ENCODE measurements at places on chromosomes 7 and 10.

- DNase-seq, result no peak
These were observed 459.9 kb downstream of the GALNT17 start for GRCh38 chr7:71591876-71592275.

DNA sequence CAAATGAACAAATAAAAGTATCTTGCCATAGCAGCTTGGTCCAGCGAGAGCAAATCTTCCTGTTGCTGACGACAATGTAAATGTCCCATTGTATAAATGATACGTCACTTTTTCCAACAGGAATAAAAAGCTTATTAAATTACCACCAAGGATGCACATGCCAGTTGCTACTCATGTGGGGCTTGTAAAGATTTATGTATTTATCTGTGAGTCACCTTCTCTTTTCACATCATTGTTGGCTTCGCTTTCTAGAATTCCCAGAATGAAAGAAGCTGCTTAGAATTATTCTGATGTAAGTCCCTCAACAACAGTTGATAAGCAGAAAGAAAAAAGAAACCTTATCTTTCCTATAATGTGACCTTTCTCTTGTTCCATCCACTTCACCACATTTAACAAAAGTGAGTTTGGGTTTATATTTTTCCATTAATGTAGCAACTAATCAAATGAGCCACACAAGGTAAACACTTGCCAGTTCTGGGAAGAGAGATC is 22.4 kb downstream of the DNAJC12 start:
- no peak for DNase-seq

GRCh38 chr10:129786216-129786615 is 177.9 kb downstream of the EBF3 start:
- no peak for DNase-seq

DNA sequence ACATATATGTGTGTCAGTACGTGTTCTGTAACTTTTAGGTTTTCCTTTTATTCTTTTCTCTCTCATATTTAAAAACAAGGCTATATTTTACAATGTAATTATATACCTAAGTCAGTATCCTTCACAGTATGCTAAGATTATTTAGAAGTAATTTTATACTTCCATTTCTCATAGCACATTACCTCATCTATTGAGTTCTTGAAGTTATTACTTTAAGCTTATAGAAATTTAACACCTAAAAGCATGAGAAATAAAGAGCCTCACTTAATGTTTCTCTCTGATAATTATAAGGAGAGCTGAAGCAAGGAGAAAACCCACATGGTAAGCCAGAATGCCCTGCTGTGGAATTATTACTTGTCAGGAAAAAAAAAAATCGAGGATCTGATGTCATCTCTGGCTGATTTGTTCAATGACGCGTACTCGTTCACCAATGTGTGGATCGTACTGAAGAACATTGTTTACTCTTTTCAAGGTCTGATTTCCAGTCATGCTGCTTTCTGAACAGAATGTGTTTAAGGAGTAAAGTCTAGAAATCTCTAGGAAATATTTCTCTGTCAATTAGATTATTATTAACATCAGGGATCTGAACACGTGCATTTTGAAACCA is 21.9 kb downstream of the CACNB2 start:
- no peak for DNase-seq

DNA sequence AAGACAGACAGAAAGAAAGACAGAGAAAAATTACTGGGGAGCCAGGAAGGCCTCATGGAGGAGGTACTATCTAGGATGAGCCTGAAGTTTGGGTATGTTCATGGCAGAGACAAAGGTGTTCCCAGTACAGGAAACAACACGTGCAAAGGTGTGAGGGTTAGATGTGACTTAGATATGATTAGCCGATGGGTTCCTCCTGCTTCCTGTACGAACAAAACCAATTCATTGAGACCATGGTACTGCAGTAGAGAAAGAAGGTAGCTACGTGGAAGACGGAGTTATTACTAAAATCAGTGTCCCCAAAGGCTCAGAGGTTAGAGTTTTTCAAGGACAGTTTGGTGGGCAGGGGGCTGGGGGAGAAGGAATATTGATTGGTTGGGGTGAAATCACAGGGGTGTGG is 55.2 kb upstream of the CHST3 start:
- no peak for DNase-seq

DNA sequence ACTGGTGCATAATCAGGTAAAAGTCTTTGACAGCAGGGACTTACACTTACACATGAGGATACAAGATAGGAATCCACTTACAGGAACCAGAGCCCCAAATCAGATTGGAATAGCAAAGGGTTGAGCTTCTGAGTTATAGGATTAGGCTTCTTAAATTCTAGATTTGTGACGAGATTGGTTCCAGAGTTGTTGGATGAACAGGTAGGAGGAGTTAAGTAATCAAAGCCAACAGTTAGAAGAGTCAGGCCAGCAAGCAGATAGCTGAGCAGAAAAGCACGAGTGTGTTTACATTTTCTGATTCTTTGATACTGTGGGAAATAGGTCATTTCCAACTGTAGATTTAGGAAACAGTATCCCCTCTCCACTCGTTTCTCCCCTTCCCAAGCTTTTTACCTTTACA is 167.0 kb downstream of the MDFIC start:
- no peak for DNase-seq

- DNase-seq, result no peak
These were observed 53.1 kb downstream of the TACR2 start for GRCh38 chr10:69363666-69364065.

- DNase-seq, result no peak
These were observed 129.8 kb downstream of the KCND2 start for GRCh38 chr7:120402801-120403200.

- no peak for DNase-seq
These were observed 105.3 kb upstream of the TNRC18 start for GRCh38 chr7:5528815-5529442.

DNA sequence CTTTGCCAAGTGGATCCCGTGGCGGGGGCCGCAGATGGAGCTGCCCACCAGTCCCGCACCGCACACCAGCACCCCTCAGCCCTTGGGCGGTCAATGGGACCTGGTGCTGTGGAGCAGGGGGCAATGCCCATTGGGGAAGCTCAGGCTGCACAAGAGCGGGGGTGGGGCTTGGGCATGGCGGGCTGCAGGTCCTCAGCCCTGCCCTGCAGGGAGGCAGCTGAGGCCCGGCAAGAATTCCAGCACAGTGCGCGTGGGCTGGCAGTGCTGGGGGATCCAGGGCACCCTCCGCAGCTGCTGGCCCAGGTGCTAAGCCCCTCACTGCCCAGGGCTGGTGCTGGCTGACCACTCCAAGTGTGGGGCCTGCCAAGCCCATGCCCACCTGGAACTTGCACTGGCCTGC is 136.2 kb upstream of the ANKRD30A start:
- no peak for DNase-seq

DNA sequence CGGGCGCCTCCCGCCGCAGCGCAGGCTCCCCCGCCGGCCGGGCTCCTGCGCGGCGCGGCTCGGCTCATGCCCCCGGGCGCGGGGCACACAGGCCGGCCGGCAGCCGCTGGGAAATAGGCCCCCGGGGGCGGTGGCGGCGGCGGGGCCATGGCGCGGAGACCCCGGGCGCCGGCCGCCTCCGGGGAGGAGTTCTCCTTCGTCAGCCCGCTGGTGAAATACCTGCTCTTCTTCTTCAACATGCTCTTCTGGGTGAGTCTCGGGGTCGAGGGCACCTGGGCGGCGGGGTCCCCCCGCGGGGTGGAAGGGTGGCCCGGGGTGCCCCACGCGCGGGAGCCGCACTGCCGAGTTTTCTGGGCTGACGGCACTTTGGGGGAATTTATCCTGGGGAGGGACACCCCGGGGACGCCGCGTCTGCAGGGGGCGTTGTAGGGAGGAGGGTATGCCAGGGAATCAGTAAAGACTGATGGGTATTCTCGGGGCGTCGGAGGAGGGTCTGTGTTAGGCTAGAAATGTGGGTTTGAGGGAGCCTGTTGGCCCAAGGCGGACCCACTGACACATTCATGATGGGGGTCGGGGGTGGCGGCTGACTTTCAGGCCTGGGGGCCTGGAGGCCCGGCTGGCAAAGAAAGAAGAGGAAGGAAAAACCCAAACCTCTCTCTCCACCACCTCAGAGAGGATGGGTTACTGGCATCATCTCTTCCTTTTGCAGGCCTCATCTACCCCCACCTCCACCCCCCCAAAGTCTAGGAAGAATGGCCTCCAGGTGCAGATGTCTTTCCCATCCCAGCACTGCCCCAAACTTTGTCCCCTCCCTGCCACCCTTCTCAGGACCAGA is 544 bp downstream of the TSPAN33 start:
- no peak for DNase-seq

DNA sequence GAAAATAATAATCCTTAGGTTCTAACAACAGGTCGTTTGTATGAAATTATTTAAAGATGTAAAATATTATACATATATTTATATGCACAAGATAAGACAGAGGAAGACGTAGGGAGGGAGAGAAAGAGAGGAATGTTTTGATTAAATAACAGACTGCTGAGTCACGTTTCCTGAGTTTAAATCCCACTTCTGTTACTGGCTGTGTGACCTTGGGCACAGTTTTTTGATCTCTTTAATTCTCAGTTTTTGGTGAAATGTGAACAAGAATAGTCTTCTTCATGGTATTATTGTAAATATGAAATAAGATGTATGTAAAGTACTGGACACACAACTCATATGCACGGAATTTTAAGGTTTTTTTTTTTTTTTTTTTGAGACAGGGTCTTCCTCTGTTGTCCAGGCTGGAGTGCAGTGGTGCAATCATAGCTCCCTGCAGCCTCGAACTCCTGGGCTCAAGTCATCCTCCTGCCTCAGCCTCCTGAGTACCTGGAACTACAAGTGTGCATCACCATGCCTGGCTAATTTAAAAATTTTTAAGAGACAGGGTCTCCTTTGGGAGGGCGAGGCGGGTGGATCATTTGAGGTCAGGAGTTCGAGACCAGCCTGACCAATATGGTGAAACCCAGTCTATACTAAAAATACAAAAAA is 42.6 kb downstream of the BAMBI start:
- DNase-seq, result no peak

DNA sequence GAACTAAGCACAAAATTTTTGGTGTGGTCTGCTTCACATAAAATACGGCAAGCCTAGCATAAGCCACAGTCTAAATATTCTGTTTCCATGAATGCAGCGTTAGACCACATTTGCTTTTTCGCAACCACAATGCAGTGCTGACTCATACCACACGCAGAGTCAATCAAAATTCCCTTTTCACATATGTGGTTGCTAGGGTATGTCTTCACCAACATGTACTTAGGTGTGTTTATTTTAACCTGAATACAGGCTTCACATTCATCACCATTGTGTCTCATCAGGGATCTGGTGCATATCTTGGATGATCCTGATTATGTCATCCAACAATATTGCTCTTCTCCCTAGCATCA is 90.8 kb downstream of the CHN2 start:
- no peak for DNase-seq

GRCh38 chr7:29915481-29916215 is 74.0 kb downstream of the SCRN1 start:
- DNase-seq, result no peak

DNA sequence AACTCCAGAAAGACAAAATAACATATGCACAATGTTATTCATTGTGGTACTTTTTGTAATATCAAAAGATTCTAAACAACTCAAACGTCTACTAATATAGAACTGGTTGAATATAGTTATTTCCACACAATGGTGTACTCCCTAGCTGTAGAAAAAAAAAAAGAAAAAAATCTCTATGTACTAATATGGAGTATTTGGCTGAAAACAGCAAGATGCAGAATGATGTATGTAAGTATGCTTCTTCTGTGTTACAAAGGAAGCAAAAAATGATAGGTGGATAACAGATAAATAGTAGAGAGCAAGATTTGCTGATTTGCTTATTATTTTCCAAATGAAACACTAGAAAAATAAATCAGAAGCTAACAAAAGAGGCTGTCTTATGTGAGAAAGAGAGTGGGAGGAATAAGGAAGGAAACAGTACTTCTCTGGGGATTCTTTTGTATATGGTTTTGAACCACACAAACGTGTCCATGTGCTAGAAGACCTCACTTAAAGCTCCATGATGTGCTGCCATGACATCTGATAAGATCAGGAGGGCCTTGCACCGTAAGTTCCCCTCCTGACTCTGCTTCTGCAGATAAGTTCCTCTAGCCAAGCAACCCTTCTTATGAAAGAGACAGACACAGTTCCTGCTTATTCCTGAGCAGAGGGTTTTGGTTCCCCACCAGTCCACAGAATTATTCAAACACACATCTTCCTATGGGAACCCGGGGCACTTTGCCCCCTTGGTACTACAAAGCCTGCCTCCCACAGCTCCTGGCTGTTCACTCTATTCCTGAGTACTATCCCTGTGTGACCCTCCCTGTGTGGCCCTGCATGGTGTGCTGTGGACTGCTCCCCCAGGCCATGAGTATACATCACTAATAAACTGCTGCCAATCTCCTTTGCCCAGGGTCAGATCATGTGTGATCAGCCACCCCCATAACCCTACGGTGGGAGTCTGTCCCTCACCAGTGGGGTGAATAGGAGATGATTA is 159.1 kb downstream of the CCDC71L start:
- no peak for DNase-seq

GRCh38 chr7:36796850-36797536 is 72.7 kb upstream of the AOAH start:
- DNase-seq, result no peak

DNA sequence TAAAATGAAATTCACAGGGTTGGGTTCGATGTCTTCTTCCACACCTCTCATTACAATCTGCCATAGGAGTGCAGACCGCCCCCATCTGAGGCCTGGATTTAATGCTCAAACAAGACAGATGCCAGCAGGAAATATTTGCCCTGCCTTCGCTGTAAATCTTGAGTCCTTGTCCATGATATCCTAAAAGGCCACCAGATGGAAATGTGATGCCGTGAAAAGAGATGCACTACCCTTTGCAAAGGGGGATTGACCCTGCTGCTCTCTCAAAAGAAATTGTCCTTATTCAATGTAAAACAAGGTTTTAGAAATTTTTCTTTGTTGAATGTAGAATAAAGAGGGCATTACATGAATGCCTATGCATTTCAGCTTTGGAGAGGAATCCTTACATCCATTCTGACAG is 37.5 kb downstream of the AGAP4 start:
- DNase-seq, result no peak

DNA sequence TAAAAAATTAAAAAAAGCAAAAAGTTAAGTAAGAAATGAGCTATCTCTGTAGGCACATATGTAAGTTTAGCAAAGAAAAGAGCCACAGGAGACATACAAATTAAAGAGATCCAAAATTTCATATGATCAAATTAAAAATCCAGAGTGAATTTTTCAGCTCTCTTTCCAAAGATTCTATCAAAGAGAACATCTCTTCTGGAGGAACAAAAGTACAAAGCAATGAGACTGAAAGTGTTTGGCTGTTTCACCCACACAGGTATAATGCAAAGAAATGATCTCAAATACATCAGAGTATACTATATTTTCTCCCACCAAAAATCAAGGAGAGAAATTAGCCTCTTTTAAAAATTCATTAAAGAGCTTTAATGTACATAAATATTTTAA is 74.8 kb upstream of the ASAH2 start:
- no peak for DNase-seq

GRCh38 chr7:16338065-16338464 is 83.3 kb downstream of the CRPPA start:
- DNase-seq, result no peak

GRCh38 chr7:115676080-115676479 is 354.5 kb downstream of the TFEC start:
- no peak for DNase-seq

DNA sequence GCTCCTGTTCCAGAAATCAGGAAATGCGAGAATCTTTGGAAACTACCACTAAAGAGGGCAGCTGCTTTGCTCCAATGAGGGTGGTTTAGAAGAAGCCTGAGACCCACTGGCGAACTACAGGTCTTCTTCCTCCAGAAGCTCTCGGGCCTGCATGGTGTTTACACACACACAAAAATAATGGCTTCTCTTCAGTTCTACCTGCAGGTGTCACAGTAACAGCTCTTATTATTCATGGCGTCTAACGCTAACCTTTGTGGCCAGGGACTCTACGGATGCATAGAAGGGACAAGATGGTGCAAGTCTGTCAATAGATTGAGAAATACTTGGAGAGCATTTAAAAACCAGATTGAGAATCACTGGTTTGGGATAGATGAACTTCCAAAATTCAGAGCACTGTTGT is 22.4 kb downstream of the GPR141 start:
- no peak for DNase-seq

All from stimulated activated CD4-positive, alpha-beta T cell treated with anti-CD3 and anti-CD28 coated beads, Interleukin-12 subunit alpha, Interleukin-12 subunit beta, amount 100 ng/mL, for 24 hours (primary cell).